Nephron progenitor cell (in vitro differentiated cells): ENCODE measurements at places on chromosomes 7 and 10.
A peak's percentile ranks its signal among the peaks of the same experiment; 100 is the strongest.

DNA sequence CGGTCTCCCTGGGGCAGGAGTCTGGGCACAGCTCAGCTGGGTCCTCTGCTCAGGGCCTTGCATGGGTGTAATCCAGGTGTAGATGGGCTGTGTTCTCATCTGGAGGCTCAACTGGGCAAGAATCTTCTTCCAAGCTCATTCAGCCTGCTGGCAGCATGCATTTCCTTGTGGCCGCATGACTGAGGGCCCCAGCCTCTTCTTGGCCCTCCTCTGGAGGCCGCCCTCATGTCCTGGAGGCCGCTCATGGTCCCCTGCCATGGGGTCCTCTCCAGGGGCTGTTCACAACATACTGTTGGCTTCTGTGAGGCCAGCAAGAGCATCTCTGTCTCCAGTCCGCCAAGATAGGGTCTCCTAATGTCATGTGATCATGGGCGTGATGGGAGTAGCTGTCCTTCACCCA lies 437.5 kb upstream of the FOXK1 start:
- H3K36me3 ChIP-seq, result peaks cover 16% of the 10 kb centered on the region
- no peak overlapping the region for H3K27ac ChIP-seq
- no peak for DNase-seq
- peaks cover 6% of the 10 kb centered on the region for H3K27me3 ChIP-seq
- no peak overlapping the region for H3K4me3 ChIP-seq

DNA sequence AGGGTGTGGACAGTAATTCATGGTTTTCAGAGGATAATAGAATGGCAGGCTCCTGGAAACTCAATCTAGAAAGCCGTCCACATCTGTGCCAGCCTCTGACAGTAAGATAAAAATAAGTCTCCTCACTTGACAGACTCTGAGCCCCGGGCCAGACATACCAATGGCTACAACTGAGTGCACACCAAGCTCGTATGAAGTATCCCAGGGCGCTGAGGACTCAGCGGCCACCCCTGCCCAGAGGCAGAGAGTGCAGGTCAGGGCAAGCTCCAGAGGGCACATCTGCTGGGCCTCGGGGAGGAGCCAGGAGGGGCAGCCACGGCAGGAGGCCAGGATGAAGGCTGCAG lies 262.8 kb upstream of the TCERG1L start:
- H3K36me3 ChIP-seq, result no peaks in the 10 kb centered on the region
- H3K4me1 ChIP-seq, result no peaks in the 10 kb centered on the region
- no peak for DNase-seq
- H3K4me3 ChIP-seq, result no peak overlapping the region

DNA sequence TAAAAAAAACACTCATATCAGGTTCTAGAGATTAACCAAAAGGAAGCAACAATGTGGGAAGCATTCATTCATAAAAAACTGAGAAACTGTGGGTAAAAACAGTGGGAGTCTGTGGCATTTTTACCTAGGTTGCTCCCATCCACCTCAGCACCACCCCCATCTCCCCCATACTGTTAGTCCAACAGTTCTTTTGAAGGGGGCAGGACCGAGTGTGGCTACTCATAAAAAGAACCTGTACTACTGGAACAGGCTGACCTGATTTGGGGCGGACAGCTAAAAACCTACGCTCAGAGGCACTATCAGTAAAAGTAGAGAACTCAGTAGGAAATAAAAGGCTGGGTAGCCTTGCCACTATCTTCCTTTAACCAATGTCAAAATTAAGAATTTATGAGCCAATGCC lies 84.5 kb downstream of the DPY19L1 start:
- H3K36me3 ChIP-seq, result peaks cover 41% of the 10 kb centered on the region
- DNase-seq, result no peak
- H3K27me3 ChIP-seq, result no peaks in the 10 kb centered on the region
- H3K4me1 ChIP-seq, result no peaks in the 10 kb centered on the region
- no peak overlapping the region for H3K27ac ChIP-seq
- H3K4me3 ChIP-seq, result no peak overlapping the region

- no peak for DNase-seq
- no peaks in the 10 kb centered on the region for H3K4me1 ChIP-seq
- no peak overlapping the region for H3K4me3 ChIP-seq
- no peak overlapping the region for H3K27ac ChIP-seq
Observed at GRCh38 chr10:127474501-127474900, 74.6 kb upstream of the NPS start.

- no peak for DNase-seq
- no peaks in the 10 kb centered on the region for H3K36me3 ChIP-seq
- no peaks in the 10 kb centered on the region for H3K4me1 ChIP-seq
- no peak overlapping the region for H3K27ac ChIP-seq
- H3K4me3 ChIP-seq, result no peak overlapping the region
Observed at GRCh38 chr7:135537905-135538304, 19.8 kb upstream of the NUP205 start.

- H3K36me3 ChIP-seq, result no peaks in the 10 kb centered on the region
- no peaks in the 10 kb centered on the region for H3K4me1 ChIP-seq
- H3K27ac ChIP-seq, result no peak overlapping the region
- peaks cover 6% of the 10 kb centered on the region for H3K27me3 ChIP-seq
Observed at GRCh38 chr7:141717450-141717849, 9.3 kb downstream of the WEE2 start.

- H3K4me1 ChIP-seq, result peaks cover 20% of the 10 kb centered on the region
- H3K4me3 ChIP-seq, result no peak overlapping the region
- H3K36me3 ChIP-seq, result no peaks in the 10 kb centered on the region
- peaks cover 7% of the 10 kb centered on the region for H3K27me3 ChIP-seq
- DNase-seq, result no peak
- no peak overlapping the region for H3K27ac ChIP-seq
Observed at GRCh38 chr7:47833211-47833610, 115.1 kb downstream of the PKD1L1 start.

DNA sequence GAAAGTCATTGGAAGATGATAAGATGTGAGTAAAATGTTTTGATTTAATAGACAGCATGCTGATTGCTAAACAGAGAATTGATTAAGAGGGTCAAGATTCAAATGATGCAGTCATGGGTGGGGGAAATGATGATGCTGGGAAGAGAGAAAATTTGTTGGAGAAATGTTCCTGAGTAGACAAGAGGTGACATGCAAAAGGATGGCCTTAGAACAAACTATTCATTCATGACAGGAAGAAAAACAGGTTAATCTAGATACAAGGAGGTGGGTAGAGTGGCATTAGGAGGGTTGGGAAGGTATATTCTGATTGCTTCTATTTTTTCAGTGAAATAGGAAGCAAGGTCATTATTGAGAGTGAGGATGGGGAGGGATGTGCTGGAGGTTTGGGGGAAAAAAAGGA lies 146.7 kb downstream of the SEM1 start:
- no peak overlapping the region for H3K27ac ChIP-seq
- no peaks in the 10 kb centered on the region for H3K4me1 ChIP-seq
- no peak overlapping the region for H3K4me3 ChIP-seq
- H3K27me3 ChIP-seq, result peaks cover 3% of the 10 kb centered on the region
- no peak for DNase-seq

DNA sequence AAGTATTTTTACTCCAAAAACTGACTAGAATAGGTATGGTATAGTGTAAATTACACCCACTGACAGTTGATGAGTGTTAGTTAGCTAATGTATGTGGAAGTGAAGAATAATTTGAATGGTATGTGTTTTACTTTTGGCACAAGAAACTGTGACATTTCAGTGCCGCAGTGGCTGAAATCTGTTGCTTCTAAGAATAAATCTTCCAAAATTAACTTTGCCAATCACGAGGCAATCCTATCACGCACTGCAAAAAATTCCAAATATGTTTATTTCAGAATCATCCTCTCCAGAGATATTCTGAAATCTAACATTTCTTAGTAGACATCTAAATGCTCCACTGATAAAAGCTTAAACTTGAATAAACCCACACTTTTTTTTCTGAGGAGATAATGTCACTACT lies 61.2 kb downstream of the PCLO start:
- no peak for DNase-seq
- no peaks in the 10 kb centered on the region for H3K27me3 ChIP-seq
- no peak overlapping the region for H3K27ac ChIP-seq
- no peaks in the 10 kb centered on the region for H3K36me3 ChIP-seq

- peaks cover 11% of the 10 kb centered on the region for H3K27me3 ChIP-seq
- no peak overlapping the region for H3K4me3 ChIP-seq
- H3K36me3 ChIP-seq, result no peaks in the 10 kb centered on the region
- DNase-seq, result no peak
Observed at GRCh38 chr10:35946556-35946955, 304.5 kb upstream of the FZD8 start.

GRCh38 chr10:24214762-24215161 lies 5.8 kb downstream of the KIAA1217 start:
- DNase-seq, result no peak
- no peak overlapping the region for H3K4me3 ChIP-seq
- peak overlapping the region; percentile 72 for H3K27ac ChIP-seq
- H3K4me1 ChIP-seq, result peaks cover 64% of the 10 kb centered on the region
- peaks cover 38% of the 10 kb centered on the region for H3K36me3 ChIP-seq
- H3K27me3 ChIP-seq, result peaks cover 3% of the 10 kb centered on the region

- H3K4me3 ChIP-seq, result no peak overlapping the region
- H3K4me1 ChIP-seq, result peaks cover 16% of the 10 kb centered on the region
- no peak for DNase-seq
- no peaks in the 10 kb centered on the region for H3K27me3 ChIP-seq
Observed at GRCh38 chr10:6537770-6538169, 42.3 kb downstream of the PRKCQ start.

GRCh38 chr7:151520419-151521261 lies 945 bp upstream of the RHEB start:
- H3K27ac ChIP-seq, result peak overlapping the region; percentile 57
- H3K36me3 ChIP-seq, result peaks cover 10% of the 10 kb centered on the region
- peaks cover 26% of the 10 kb centered on the region for H3K4me1 ChIP-seq
- peaks cover 8% of the 10 kb centered on the region for H3K27me3 ChIP-seq

DNA sequence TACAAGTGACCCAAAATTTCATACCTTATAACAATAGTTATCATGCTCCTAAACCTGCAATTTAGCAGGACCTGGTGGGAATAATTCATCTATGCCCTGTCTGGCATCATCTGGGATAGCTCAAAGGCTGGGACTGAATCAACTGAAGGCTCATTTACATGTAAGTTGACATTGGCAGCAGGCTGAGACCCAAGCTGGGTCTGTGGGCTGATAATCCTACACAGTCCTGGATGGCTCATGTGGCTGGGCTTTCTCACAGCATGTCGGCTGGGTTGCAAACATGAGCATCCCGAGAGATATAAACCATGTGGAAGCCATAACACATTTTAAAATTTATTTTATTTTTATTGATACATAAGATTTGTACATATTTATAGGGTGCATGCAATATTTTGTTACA lies 19.5 kb upstream of the ABCB5 start:
- no peak overlapping the region for H3K27ac ChIP-seq
- no peaks in the 10 kb centered on the region for H3K27me3 ChIP-seq
- no peaks in the 10 kb centered on the region for H3K36me3 ChIP-seq
- peaks cover 10% of the 10 kb centered on the region for H3K4me1 ChIP-seq
- H3K4me3 ChIP-seq, result no peak overlapping the region

- peaks cover 27% of the 10 kb centered on the region for H3K36me3 ChIP-seq
- H3K27me3 ChIP-seq, result peaks cover 24% of the 10 kb centered on the region
- peaks cover 37% of the 10 kb centered on the region for H3K4me1 ChIP-seq
- peak overlapping the region; percentile 84 for H3K27ac ChIP-seq
- DNase-seq, result peak; percentile 29
Observed at GRCh38 chr7:44580945-44581878, 819 bp downstream of the TMED4 start.

GRCh38 chr10:10235003-10235402 lies 782.7 kb upstream of the CELF2 start:
- H3K36me3 ChIP-seq, result no peaks in the 10 kb centered on the region
- no peak for DNase-seq
- peaks cover 6% of the 10 kb centered on the region for H3K27me3 ChIP-seq
- no peaks in the 10 kb centered on the region for H3K4me1 ChIP-seq

- no peak for DNase-seq
- no peak overlapping the region for H3K27ac ChIP-seq
- no peaks in the 10 kb centered on the region for H3K36me3 ChIP-seq
- no peak overlapping the region for H3K4me3 ChIP-seq
Observed at GRCh38 chr7:8354503-8354902, 78.9 kb upstream of the NXPH1 start.

DNA sequence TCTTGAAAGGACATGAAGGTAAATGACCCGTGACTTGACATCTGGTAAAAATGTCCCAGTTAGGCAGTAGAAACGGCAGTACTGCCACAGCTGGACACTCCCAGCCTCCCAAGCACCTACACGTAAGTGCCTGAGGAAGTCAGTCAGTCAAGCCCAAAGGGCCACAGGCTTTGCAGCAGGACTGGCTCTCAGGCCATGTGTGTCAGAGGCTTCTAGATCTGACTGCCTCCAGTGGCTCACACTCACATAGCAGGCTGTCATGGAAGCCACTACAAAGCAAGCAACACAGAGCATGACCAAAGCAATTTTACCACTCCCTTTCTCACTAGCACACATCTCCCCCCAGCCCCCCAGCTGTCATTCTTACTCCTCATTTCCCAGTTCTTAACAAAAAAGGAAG lies 17.8 kb upstream of the CCNJ start:
- H3K4me1 ChIP-seq, result peaks cover 6% of the 10 kb centered on the region
- H3K27ac ChIP-seq, result no peak overlapping the region
- no peak overlapping the region for H3K4me3 ChIP-seq

GRCh38 chr7:77657427-77658224 lies 38.6 kb upstream of the RSBN1L start:
- H3K27me3 ChIP-seq, result no peaks in the 10 kb centered on the region
- no peak overlapping the region for H3K27ac ChIP-seq
- no peak for DNase-seq
- no peaks in the 10 kb centered on the region for H3K4me1 ChIP-seq
- H3K4me3 ChIP-seq, result no peak overlapping the region

GRCh38 chr7:82286096-82286797 lies 157.3 kb downstream of the CACNA2D1 start:
- no peaks in the 10 kb centered on the region for H3K27me3 ChIP-seq
- H3K27ac ChIP-seq, result no peak overlapping the region
- no peak for DNase-seq
- H3K36me3 ChIP-seq, result peaks cover 6% of the 10 kb centered on the region
- H3K4me1 ChIP-seq, result peaks cover 17% of the 10 kb centered on the region

GRCh38 chr7:135678612-135679575 lies 16.6 kb downstream of the STMP1 start:
- peaks cover 4% of the 10 kb centered on the region for H3K27me3 ChIP-seq
- peaks cover 6% of the 10 kb centered on the region for H3K4me1 ChIP-seq
- DNase-seq, result no peak

DNA sequence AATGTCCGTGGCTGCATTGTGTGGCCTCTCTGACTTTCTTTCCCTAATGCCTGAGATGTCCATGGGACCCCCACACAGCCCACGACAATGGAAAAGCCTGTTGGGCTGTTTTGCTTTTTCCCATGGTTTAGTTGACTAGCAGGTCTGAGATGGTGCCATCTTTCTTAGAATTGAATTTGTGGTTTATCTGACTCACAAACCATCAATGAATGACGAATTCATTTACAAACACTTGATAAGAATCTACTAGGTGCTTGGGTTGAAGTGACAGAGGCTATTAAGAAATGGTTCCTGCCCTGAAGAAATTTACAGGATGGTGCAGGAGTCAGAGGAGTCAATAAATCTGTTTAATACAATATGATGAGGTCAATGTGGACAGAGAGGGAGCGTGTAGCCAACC lies 75.4 kb downstream of the OTUD1 start:
- H3K4me1 ChIP-seq, result no peaks in the 10 kb centered on the region
- peaks cover 10% of the 10 kb centered on the region for H3K27me3 ChIP-seq
- no peaks in the 10 kb centered on the region for H3K36me3 ChIP-seq
- no peak overlapping the region for H3K4me3 ChIP-seq

GRCh38 chr10:123331438-123331837 lies 177.2 kb downstream of the BUB3 start:
- DNase-seq, result no peak
- no peak overlapping the region for H3K27ac ChIP-seq
